Kidney glomerular epithelial cell (primary cell): ENCODE measurements at places on chromosomes 12 and 14.

- no peak for DNase-seq
These were observed 953 bp downstream of the MAPK1IP1L start for GRCh38 chr14:55052269-55052930.

DNA sequence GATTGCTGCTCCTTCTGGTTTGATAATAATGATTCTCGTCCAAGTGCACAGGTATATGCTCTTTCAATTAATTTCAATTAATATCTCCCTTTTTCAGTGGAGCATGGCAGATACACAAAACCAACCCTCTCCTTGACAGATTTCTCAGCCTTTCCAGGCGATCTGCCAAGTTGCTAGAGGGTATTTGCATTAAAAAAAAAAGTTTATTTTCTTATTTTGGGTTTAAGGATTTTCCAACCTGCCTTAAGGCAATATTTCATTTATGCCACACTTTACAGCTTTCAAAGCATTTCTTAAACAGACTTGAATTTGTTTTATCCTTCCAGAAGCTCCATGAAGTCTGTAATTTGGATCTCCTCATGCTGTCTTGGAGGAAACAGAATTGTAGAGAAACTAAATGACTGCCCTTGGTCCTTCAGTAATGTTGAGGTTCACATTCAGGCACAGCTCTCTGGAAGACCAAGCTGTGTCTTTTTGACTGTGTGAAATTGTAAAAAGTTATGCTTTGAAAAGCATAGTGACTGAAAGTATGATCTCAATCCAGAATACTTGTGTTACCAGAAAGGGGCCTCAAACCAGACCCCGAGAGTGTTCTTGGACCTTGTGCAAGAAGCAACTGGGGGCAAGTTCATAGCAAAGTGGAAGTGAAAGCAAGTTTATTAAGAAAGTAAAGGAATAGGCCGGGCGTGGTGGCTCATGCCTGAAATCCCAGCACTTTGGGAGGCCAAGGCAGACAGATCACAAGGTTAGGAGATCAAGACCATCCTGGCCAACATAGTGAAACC, 2.3 kb downstream of the DGLUCY start:
- no peak for DNase-seq

- DNase-seq: no peak
These were observed 224.5 kb upstream of the PELI2 start for GRCh38 chr14:55893705-55894104.

- DNase-seq: no peak
These were observed 79.7 kb upstream of the CCND2 start for GRCh38 chr12:4193821-4194220.

DNA sequence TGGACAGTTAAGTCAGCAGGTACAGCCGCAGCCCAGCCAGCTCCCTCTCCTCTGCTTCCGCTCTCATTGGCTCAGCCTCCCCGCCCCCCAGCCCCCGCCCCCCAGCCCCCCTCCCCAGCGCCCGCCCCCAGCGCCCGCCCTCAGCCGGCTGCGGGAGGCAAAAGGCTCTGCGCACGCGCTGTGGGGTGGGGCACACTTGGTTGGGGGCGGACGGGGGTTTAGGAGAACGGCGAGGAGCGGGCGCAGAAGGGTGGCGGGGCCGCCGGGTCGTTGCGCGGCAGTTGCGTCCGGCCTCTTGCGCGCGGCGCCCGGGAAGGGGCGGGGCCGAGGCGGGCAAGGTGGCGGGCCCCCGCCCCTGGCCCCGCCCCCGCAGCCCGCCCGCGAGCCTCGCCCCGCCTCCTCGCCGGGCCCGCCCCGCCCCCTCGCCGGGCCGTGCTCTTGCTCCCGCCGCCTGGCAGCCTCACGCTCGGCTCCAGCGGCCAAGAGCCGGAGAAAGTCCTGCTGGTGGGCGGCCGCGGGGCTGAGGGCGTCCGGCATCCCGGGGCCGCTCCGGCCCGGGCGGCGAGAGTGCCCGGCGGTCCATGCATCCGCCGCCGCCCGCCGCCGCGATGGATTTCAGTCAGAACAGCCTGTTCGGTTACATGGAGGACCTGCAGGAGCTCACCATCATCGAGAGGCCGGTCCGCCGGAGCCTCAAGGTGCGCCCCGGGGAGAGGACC, at the start of gene PPP4R4:
Gene PPP4R4, plus strand, starts transcription at position 438 of the 719 bp plus-strand sequence. Its CDS starts 144 bp downstream, at position 582.
- DNase-seq: peak; percentile 71

DNA sequence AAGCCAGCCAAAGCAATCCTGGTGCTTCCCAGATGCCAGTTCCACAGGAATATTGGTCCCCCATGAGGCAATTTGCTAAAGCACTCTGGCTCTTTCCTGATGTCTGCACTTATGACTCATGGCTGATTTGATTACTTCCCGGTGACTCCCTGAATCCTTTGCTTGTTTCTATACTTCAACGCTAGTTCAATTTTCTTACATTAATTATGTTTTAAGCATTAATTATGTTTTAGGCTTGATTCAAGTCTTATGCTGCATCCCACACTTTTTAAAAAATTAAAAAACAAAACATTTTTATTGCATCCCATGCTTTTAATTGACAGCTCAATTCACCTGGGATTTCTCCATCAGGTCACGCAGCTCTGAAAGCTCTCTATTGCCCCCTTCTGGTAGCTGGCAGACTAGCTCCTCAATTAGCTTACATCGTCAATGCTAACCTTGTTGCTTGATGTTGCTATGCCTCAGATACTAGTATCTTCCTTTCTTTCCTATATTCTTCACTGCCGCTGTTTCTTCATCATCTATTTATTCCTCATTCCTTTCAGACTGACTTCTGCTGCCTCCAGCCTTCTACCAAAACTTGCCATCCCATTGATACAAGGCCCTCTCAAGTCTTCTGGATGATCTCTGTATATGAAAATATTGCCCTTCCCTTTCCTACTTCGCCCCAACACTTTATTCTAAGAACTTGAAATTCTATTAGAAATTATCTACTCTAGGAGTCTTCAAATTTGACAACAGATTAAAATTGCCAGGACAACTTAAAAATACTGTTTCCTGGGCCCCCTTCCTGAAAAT, 32.0 kb downstream of the TSHR start:
- DNase-seq: peak; percentile 94

DNA sequence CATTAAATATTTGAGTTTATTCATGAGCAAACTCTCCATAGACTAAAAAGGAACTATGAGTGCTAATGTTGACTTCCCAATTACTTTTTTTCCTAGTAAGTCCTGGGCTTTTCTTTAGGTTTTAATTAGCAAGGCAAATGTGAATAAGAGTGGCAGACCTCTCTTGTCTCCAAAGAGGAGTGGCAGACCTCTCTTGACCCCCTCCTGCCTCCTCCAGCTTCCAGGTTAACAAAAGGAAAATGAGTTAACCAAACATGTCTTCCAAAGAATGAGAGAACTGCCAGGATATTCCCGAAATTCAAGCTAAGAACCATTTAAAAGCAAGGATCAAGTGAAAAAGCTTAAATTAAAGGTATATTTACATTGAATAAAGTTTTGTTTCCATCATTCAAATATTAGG, 253.2 kb downstream of the MDGA2 start:
- DNase-seq: no peak

DNA sequence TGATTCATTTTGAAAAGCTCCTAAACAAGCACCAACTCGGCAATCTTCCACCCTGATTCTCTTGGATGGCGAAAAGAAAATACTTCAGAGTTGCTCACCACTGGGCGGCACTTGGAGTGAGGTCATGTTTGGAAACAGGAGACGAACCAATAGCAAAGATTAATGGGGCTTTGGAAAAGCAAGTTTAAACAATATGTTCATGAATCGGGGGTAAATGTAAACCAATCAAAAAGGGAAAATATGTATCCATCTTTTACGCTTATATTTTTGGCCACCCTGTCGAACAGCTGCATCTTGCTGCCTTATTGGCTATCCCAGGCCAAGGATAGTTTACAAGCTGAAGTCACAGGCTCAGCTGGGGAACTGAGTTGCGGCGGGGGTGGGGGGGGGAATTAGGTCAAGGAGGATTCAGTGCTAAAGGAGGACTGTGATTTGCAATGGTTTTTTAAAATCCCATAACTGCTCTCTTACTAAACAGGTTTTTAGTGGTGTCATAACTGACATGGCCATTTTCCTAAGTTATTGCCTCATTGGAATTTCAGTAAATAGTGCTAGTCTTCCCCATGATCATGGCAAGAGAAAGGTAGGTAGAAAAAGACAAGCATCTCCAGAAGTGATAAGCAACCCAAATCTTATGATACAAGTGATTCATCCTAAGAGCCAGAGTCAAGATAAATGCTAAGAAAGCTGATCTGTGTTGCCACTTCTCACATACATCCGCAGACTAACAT, 210.6 kb downstream of the PHLDA1 start:
- DNase-seq: no peak
